CD4-positive, CD25-positive, alpha-beta regulatory T cell (primary cell): ENCODE measurements at places on chromosomes 4 and X.

- no peak for DNase-seq
These were observed 161.0 kb upstream of the GPRIN3 start for GRCh38 chr4:89468602-89469001.

GRCh38 chrX:39577985-39578869, 519.5 kb downstream of the BCOR start:
- peak; percentile 64 for DNase-seq

DNA sequence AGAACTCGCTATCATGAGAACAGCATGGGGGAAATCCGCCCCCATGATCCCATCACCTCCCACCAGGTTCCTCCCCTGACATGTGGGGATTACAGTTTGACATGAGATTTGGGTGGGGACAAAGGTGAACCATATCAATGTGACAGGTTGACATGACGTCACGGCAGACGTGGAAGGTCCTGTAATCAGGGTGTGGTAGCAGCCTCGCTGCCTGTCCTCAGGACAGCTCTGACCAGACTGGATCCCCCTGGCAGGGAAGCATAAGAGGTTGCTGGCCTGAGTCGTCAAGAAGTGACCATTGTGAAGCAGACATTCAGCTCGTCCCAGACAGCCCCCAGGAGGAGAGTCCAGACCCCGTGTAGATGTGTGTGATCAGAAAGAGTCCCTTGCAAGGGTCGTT, 104.6 kb downstream of the TNIP2 start:
- no peak for DNase-seq

- no peak for DNase-seq
These were observed 710.7 kb downstream of the STPG2 start for GRCh38 chr4:97432551-97432950.

- no peak for DNase-seq
These were observed 30.1 kb downstream of the GABRB1 start for GRCh38 chr4:47061435-47061834.

DNA sequence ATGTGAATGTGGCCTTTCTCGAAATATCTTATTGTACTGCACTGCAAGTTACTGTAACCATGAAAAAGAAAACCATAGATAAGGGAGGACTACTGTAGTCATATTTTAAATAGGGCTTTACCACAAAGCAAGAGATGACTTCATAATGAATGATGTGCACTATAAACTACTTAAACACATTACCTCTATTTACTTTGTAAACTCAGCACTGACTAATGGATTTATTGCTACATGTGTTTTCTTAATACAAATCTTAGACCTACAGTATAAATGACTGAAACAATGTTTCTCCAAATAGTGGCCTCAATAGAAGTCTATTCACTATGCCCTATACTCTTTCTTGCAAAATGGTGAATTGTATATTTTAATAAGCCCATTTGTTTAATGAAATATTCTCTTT, 61.1 kb downstream of the HDX start:
- no peak for DNase-seq

DNA sequence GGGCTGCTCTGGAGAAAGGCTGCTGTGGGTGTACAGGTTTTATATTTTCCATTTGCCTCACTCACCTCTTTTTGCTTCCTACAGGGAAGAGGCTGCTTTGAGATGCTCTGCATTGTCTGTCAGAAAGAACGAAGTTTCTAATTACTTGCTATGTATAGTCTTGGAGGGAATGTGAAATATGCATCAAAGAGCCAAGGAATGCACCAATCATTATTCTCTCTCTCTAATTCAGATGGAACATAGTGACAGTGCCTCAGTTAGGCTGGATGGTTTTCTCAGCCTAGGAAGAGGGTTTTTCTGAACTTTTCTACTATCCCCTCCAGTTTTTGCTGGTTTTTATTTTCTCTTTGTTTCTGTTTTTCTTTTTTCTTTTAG, 106.8 kb upstream of the SLC4A4 start:
- DNase-seq = no peak

- DNase-seq = no peak
These were observed 117.1 kb upstream of the USP9X start for GRCh38 chrX:40968180-40968579.

DNA sequence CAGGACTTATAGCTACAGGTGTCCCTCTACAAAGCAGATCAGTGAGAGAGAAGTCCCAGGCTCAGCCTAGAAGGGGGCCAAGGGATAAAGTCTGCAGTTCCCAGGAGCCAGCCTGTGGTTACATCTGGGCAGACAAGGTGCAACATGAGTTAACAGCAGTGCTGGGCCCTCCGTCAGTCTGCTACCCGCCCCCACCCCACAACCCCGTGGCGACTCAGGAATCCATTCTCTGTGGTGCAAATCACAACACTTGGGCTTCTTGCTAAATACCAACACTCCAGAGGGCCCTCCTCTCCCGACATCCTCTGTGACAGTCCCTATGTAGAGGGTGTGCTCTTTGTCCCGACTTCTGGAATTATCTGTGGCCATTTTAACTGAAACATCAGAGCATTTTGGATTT, 13.8 kb downstream of the GPM6B start:
- DNase-seq = no peak

DNA sequence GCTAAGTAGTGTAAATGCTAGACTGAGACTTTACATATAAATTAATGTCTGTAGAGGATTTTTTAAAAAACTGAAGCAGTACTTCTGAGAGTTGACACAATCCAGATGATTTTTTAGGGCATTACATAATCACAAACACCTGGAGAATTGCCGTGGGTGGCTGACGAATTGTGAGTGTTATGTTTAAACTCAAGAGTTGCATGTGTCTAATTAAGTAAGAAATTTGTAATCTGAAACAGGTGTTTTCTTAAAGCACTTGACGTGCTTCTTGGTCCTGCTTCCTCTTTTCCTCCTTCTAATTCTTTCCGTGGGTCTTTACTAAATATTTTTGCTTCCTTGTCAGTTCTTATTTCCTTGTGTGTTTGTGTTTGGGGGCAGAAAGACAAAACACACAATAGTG, 27.8 kb downstream of the PIR start:
- no peak for DNase-seq

DNA sequence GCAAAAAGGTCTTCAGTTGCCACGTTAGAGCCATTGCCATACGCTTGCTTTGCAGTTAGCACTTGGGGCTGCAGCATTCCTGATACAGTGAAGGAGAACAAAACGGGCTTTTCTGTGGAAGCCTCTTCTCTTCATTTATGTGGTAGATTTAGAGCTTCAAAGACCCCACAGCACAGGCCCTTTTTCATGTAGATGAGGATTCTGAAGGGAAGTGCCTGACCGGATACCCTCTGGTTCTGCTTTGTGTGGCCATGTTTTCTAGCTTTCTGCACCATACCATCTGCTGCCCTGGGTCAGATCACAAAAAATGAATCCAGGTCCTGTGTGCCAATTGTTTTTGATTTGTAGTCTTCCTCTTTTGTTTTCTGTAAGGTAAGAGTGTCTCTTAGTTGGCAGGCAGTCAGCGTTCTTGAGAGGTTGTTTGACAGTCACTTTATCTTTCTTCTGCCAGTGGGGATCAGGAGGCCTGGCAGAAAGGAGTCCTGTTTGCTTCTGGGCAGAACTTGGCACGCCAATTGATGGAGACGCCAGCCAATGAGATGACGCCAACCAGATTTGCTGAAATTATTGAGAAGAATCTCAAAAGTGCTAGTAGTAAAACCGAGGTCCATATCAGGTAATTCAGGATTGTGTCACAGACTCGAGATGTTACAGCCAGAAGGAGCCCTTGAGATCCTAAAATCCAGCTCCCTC, 7.7 kb downstream of the LAP3 start:
- no peak for DNase-seq

GRCh38 chr4:189613207-189613606, 327.5 kb upstream of the FRG1 start:
- no peak for DNase-seq

DNA sequence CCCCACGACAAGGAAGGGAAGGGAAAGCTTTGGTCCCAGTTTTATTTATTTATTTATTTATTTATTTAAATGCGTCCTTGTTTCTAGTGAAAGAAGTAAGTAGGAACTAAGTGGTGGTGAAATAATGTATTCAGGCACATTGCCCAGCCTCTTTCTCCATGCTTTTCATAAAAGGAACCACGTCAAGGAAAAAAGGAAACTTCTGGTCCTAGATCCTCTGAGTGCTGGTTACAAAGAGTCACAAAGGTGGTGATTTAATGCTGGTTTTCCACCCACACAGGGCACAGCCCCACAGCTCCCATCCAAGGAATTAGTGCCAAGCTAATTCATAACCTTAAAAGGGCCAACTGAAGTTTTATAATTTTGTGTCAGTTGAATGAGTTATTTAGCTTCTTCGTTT, 206.6 kb upstream of the GYPA start:
- no peak for DNase-seq

GRCh38 chr4:15149234-15149838, 147.1 kb downstream of the CPEB2 start:
- no peak for DNase-seq

- no peak for DNase-seq
These were observed 151.3 kb downstream of the DCLK2 start for GRCh38 chr4:150229520-150229919.

DNA sequence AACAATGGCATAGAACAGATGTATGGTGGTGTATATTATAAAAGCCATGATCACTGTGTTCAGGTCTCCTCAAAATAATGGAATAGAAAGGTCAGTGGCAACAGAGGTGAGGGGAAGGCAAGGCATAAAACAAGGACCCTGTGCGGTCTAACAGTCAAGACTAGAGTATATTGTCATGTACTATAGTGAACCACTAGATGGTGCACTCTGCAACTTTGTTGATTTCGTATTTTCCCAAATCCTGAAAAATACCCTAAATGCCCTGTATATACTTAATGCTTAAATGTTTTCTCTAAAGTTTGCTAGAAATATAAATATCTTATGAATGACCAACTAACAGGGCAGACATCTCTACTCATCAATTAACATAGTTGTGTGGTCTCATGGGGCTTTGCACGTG, 453.0 kb downstream of the PCDH11X start:
- no peak for DNase-seq
